D341Med (cell line): ENCODE measurements at places on chromosomes 1 and 21.

DNA sequence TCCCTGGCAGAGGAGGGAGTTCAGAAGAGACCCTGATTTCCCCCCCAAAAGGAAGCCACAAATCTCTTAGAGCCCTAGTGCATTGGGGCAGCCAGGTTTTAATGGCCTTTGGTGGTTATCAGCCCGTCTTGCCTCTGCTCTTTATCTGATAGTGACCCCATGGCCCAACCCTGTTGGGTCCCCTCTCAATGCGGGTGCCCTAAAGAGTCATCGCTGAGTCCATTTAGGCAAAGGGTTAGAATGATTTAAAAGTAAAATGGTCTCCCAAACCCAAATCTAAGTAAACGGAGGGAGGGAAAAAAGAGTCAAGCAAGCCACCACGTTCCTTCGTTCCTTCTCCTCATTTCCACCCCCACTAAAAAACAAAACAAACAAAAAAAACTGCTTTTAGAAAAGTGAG, 164.0 kb downstream of the RUNX1 start:
- no peak for DNase-seq

GRCh38 chr21:36883532-36884486, 82.7 kb downstream of the HLCS start:
- no peak for DNase-seq

DNA sequence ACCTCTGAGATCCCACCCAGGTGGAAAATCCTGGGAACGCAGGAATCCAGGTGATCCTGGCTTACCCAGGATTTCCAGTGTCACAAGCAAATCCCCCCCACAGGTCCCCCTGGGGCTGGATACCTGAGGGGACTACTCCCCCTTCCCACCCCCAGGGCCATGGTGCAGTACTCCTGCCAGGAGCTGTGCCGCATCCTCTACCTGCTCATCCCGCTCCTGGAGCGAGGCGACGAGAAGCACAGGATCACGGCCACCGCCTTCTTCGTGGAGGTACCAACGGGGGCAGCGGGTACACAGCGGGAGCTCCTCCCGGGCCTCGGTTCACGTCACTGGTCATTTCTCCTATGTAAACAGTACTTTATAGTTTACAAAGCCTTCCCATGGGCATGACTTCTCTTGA, 20.4 kb upstream of the TTC4 start:
- no peak for DNase-seq

- no peak for DNase-seq
These were observed 3.9 kb upstream of the HAO2 start for GRCh38 chr1:119364640-119365039.

- DNase-seq: no peak
These were observed 147 bp downstream of the CLSTN1 start for GRCh38 chr1:9823693-9823942.

GRCh38 chr1:155801149-155801548, 55.9 kb downstream of the GON4L start:
- DNase-seq: no peak

- DNase-seq: no peak
These were observed 233.3 kb upstream of the C1orf174 start for GRCh38 chr1:4133297-4133938.

DNA sequence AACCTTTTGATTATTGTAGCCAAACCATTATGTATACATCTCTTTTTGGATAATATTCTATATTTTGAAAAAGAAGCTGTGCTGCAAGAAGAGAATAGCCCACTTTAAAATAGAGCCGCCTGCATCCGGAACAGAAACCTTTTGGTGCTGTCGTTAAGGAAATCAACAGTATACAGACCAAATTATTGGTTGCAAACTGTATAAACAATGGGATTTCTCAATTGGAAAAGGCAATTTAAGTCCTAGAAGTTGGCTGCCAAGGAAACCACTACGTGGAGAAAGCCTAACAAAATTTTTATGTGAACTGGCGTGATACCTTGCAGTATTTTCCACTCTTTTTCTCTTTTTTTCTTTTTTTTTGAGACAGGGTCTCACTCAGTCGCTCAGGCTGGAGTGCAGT, 25.8 kb downstream of the DESI2 start:
- no peak for DNase-seq

DNA sequence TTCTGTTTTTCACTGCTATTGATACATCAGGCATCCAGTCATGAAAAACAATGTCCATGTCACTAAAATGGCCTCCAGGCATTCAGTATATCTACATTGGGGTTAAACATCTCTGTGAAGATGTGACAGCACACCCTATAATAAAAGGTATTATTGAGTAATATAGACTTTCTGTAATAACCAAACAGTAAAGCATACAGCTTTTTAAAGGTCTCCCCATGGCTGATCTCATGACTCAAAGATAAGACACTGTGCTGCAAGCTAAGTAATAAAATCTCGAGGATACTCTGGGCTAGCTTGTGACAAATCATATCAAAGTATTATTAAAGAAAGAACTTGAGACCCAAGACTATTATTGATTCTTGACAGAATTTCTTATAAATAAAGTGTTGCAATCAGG, 613.1 kb upstream of the PKN2 start:
- DNase-seq: no peak

DNA sequence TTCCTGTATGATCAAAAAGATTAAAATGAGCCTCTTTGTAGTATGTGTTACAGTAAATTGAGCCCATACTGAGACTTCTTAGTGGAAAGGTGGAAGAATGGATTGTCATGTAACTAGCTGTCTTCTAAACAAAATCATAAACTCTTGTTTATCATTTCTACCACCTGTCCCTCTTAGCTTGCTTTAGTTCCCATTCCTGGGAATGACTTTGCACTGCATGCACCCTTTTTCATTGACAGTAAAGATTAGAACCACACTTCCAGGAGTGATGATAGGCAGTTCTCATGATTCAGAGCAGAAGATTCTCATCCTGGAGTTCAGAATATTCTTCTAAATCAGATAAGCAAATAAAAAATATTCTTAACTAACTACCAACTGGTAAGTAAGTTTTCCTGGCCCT, 28.0 kb downstream of the DENND2D start:
- DNase-seq: no peak

- DNase-seq: no peak
These were observed 114.2 kb downstream of the ADGRL4 start for GRCh38 chr1:78892260-78892840.

DNA sequence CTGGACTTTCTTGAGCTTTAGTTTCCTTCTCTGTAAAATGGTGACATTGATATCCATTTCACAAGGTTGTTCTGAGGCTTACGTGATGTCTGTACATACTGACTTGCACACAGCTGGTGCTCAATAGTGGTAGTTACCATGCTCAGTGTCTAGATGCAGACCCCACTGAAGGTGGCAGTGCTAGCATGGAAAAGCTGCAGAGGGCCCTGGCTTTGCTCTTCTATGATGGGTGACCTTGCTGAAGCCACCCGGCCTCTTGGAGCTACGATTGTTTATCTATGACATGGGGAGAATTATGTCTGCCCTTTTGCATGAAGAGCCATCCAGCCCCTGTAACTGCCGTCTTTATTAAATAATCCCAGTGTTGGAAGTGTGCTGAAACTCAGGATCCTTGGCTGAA, 131.8 kb downstream of the PLXNA2 start:
- no peak for DNase-seq

- no peak for DNase-seq
These were observed 57.3 kb upstream of the CCDC190 start for GRCh38 chr1:162918151-162918754.

- no peak for DNase-seq
These were observed 80.4 kb upstream of the C1orf87 start for GRCh38 chr1:60153961-60154360.

GRCh38 chr1:103194060-103194459, 85.7 kb upstream of the COL11A1 start:
- DNase-seq: no peak

DNA sequence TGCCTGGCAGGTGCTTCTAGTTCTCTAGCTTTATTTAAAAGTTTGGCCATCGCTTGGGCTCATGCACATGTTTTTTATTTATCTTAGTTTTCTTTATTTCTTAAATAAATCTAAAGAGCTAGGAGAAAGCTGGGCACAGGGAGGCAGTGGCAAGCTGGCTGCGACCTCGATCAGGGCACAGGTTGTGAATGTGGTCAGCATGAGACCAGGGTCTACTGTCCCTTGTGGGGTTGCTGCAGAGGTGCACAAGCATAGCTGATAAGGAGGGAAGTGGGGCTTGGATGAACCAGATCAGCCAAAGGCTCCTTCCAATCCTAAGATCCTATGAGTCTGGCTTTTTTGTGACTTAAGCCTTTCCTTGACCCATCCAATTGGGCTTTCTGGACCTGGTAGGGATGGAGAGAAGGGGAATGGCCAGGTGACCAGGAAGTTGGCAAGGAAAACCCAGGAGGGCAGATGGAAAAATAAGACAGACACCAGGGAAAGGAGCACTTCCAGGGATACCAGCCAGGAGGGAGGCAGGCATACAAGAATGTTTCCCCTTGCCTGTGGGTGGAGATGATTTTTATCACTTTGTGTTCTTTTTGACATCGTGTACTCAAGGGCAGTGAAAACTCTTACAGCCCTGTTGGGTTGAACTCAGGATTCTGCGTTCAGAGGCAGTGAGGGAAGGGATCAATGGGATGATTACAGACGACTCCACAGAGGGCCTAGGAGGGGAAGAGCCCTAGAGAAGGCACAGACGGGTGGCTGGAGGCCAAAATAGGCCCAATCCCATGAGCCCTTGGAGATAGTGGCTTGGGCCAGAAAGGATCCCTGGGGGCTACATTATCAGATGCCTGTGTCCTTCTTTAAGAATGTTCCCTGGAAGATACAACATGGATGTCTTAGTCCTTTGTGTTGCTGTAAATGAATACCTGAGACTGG, 8.5 kb downstream of the CYP4B1 start:
- no peak for DNase-seq

DNA sequence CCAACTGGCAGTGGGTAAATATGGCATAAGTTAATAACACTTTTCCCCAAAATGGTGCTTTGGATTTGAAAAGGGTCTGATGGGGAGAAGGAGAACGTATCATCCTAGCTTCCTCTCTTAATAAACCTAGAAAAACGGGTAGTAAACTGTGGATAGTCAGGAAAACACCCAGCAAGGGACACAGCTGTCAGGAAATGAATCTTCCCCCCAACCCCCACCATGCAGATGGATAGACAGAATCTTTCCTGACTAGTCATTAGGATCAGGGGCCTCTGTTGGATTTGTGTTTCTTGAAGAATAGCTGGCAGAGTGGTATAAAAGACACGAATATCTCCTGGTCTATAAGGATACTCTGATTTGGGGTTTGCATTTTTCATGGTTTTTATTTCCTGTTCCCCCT, 22.5 kb upstream of the LAX1 start:
- DNase-seq: no peak

- no peak for DNase-seq
These were observed 149.3 kb downstream of the SYF2 start for GRCh38 chr1:25082995-25083394.

DNA sequence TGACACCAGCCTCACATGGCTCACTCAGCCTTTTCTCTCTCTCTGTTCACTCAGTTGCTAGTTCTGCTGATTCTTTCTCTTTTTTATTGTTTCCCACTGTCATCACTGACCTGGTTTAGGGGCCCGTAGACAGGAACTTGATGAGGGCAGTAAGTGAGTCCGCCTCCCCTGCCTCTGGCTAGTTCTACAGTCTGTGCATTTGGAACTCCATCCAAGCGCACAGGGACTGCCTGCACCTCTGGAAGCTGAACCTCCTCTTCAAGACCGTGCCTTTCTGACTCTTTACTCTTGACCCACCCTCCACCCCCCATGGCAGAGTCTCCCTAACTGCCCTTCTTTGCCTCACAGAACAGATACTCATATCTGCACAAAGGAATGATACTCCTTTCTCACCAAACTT, 4.2 kb downstream of the TENT5C start:
- no peak for DNase-seq

DNA sequence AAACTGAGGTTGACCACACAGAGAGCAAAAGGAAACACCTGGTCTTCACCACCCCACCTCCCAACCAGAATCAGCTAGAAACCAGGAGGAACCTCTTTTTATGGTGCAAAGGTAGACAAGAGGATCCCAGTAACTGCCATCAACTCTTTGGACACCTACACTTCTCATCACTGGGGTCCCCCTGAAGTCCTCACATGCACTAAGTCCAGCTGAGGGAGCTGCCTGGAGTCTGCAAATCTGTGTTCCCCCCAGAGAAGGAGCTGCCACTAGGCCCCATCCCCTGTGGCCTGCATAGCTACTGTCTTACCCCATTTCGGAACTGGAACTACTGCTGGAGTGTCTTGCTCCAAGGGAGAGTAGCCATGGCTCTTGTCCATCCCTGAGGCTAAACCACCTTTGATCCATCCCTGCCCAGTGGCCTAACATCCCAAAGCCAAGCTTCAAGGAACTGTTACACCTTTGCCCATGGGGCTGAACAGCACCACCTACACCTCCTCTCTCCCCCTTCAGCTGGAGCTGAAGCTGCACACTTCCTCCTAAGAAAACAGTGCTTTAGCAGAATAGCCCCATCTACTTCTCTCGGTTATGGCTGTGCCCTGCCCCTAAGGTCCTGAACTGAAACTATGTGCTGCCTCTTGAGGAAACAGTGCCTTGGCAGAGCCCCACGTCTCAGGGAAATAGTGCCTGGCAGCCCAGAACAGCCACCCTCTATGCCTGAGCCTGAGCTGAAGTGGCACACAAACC, 85.4 kb upstream of the CD53 start:
- DNase-seq: no peak

GRCh38 chr1:6970221-6970620, 185.0 kb downstream of the CAMTA1 start:
- peak; percentile 15 for DNase-seq
